GM18507 (cell line): ENCODE measurements at places on chromosomes 2 and 18.

DNA sequence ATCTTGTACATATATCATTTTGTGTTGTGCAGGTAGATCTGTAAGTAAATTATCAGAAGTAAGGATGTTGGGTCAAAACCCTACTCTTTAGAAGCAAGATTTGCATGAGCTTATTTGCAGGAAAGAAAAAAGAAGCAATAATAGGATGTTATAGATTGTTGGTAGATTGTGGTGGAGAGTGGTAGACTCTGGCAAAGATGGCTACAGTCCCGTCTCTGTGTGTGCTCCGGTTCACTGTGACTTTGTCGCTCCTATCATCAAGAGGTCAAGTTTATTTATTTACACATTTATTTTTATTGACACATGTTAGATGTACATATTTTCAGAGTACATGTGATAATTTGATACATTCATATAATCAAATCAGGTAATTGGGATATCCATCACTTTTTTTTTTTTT lies 81.0 kb upstream of the NDUFV2 start:
- no peak for DNase-seq

- DNase-seq = no peak
Measured at GRCh38 chr2:166179201-166179600, 51.4 kb upstream of the SCN1A start.

DNA sequence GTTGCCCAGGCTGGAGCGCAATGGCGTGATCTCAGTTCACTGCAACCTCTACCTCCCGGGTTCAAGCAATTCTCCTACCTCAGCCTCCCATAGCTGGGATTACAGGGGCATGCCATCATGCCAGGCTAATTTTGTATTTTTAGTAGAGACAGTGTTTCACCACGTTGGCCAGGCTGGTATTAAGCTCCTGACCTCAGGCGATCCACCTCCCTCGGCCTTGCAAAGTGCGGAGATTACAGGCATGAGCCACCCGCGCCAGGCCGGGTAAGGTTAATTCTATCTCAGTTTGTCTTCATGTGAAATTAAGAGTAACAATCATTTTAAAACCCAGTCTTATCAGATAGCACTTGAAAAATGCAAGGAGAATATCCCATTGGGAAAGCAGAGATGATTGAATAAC lies 1681.7 kb upstream of the DDX18 start:
- no peak for DNase-seq

GRCh38 chr18:11502368-11502767 lies 107.0 kb upstream of the SLC35G4 start:
- DNase-seq = no peak

- no peak for DNase-seq
Measured at GRCh38 chr18:40464032-40464431, 1491.0 kb upstream of the PIK3C3 start.

DNA sequence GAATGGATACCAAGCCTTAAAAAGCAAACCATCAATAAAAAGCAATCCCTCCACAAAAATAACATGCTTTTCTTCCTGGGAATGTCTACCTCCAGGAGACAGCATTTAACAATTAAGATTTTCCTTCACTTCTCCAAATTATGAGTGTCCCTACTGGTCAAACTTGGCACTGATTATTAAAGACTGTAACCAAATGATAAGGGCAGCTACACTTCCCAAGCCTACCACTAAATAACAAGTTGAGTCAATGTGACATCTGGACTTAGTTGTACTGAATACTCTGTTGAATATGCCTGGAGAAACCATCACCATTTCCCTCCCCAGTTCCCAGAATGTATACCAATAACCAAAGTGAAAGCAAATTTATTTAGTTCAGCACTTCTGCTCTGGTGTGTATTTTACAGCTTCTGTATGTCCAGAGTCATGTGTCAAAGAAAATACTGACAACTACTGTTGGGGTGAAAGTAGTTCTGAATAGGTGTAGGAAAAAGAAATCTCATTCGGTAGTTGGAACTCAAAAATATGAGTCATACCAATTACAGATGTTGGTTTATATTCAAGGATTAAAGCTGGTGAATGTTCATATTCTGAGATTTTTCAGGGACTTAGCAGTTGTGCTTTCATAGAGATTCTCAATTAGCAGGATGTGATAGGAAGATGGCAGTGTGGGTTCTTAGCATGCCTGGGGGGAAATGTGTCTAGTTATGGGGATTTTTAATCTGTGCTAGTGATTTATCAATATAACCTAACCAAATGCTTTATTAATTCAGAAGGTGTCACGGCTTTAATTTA lies 1291.6 kb upstream of the GYPC start:
- DNase-seq = no peak

GRCh38 chr2:217804338-217804737 lies 198.5 kb downstream of the TNS1 start:
- no peak for DNase-seq

- peak; percentile 58 for DNase-seq
Measured at GRCh38 chr18:63099848-63100629, 219.5 kb downstream of the BCL2 start.

GRCh38 chr2:10370390-10370789 lies 67.7 kb downstream of the HPCAL1 start:
- no peak for DNase-seq

- no peak for DNase-seq
Measured at GRCh38 chr2:238069021-238069709, 8.4 kb downstream of the SCLY start.

- DNase-seq = no peak
Measured at GRCh38 chr18:63586431-63586830, 712 bp upstream of the SERPINB13 start.

GRCh38 chr2:171410101-171410500 lies 23.7 kb downstream of the METTL8 start:
- no peak for DNase-seq

DNA sequence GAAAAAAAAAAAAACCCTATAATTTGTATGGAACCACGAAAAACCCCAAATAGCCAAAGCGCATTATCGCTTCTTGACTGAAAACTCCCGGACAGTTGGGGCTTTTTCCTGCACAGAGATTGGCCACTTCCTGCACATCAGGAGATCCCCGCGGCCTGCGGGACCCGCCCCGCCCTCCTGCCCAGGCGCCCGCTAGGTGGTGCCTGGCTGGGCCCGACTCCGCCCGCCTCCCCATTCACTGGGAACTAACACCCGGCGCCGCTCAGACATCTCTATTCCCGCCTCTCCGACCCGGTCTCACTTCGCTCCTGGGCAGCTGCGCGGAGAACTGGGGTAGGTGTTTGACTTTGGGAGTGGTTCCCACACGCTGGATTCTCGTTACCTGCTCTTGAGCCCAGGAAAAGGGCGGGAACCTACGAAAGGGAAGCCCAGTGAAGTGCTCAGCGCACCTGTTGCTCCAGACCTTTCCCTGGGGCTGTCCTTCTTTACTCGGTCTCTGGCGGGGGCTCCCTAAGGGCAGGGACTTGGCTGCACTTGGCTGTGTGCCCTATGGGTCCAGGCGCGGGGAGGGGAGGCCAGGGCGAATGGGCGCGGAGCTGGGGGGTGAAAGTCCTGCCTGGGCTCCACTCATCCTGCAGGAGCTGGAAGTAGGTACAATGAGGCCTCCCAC lies at the start of gene HMSD:
Gene HMSD (plus strand): TSS at position 234 of the 670 bp plus-strand sequence. CDS start 4,155 bp downstream, outside the sequence.
- DNase-seq = peak; percentile 60

GRCh38 chr2:13819896-13820295 lies 812.6 kb upstream of the LRATD1 start:
- no peak for DNase-seq

- no peak for DNase-seq
Measured at GRCh38 chr2:65458999-65459398, 26.6 kb upstream of the SPRED2 start.

GRCh38 chr2:46780801-46781445 lies 134.7 kb downstream of the MCFD2 start:
- no peak for DNase-seq

DNA sequence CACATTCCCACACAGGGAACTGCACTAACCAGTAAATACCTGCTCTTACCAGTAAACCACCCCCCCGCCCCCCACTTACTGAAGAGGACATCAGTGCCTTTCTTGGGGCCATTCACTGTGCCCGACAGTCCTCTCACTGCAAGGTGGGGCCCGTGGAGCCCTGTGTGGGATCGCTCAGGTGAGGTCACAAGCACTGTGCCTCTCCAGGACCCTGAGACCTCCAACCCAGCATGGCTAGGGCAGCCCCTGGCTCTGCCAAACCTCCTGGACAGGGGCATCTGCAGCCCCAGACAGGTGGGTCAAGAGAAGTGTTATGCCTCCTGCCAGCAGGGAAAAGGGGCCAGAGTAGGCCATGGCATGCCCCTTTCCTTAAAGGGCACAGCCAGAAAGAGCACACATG lies 6.7 kb upstream of the NEURL3 start:
- no peak for DNase-seq

- no peak for DNase-seq
Measured at GRCh38 chr2:230749111-230749510, 36.5 kb downstream of the CAB39 start.

DNA sequence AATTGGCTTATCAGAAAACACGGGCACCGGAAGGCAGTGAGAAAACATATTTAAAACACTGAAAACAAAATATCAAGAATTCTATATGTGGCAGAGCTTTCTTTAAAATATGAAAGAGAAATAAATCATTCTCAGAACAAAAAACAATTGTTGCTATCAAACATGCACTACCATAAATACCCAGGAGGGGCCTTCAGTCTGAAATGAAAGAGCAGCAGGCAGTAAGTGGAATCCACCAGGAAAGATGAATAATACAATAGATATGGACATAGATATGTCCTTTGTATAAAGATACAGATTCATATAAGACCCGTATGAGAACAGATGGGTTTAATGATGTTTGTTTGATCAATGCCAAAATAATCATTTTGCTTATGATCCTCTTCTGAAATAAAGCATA lies 142.0 kb downstream of the TMEM18 start:
- DNase-seq = no peak

GRCh38 chr2:241859436-241860183 lies 916 bp upstream of the PDCD1 start:
- peak; percentile 62 for DNase-seq

DNA sequence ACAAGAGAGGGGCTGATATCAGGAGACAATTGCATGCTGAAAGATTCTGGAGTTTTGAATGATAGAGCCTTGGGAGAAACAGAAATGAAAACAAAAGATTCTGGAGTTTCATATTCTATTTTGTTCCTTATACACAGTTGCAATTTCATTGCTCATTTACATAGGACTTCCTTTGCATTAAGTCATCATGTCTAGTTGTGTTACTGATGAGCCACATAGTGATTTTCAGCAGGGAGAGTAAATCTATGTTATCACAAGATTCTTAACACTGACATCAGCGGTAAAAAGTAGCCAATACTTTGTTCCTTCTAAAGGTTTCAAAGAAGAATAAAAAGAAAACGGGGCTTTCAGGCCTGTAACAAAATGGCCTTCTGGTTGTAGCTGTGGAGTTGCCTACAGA lies 7.1 kb downstream of the ADAM17 start:
- DNase-seq = no peak

GRCh38 chr2:44098050-44098449 lies 70.6 kb upstream of the PPM1B start:
- DNase-seq = no peak

- no peak for DNase-seq
Measured at GRCh38 chr2:211035548-211036185, 479.3 kb downstream of the CPS1 start.

DNA sequence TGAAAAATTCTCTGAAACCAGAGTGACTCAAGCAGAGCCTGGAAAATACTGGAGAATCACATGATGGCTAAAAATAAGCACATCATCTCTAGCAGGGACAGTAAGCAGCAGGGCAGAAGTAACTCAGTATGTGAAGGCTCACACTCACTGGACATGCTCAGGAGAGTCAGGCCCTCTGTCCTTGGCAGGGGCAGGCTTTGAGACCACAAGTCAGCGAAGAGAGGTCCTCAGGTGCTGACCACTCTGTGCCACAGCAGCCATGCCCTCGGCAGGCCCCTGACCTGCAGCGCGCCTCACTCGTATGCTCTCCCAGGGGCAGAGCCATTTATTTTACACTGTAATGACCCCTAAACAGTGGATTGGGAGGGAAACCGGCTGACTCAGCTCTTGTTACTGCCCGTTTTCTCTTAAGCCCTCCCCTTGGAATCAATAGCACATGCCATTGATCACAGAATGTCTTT lies 76.8 kb downstream of the MAPRE2 start:
- DNase-seq = no peak

DNA sequence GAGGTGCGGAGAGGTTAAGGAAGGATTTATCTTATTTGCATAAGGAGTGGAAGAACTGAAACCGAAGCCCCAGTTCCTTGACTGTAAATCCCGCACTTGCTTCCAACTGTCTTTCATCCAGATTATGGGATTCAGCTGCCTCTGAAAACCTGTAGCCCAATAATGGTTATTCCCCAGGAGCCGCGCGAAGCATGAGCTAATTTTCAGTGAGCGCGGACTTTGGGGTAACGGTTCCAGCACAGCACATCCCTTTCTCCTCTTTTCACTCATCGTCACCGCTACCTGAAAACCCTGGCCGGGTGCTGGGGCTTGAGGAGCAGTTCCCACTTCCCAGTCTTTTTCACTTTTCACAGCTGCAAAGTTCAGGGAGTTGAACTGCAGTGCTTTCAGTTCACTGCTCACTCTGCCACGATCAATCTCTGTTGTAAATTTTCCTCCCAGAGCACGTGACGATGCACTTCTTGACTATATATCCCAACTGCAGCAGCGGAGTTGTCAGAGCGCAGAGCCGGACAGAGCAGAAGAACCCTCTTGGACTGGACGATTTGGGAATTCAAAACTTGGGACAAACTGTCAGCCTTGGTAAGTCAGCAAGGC lies at the start of gene KCNE4:
Gene KCNE4 (plus strand): TSS at position 498 of the 597 bp plus-strand sequence. CDS start 641 bp downstream, outside the sequence.
- DNase-seq = no peak

- no peak for DNase-seq
Measured at GRCh38 chr2:187939180-187939579, 352.5 kb upstream of the GULP1 start.

- DNase-seq = no peak
Measured at GRCh38 chr2:24276349-24276899, 83.9 kb downstream of the ITSN2 start.

DNA sequence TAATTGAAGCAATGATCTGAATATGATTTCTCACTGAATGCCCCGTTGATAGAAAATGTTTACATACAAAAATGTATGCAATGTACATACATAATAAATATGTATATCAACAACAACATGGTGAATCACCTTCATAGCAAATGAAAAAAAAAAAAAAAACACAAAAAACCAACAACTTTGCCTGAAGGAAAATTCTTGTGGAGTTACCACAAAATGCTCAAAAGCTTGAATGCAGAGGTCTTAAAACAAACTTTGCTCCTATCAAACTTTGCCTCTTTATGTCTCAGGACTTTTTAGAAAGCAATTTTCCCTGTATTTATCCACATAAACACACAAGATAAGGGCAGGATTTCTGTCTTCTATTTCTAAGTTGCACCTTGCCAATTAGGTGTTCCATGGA lies 92.9 kb upstream of the SIX2 start:
- no peak for DNase-seq

- DNase-seq = no peak
Measured at GRCh38 chr18:524466-524865, 24.0 kb upstream of the COLEC12 start.

GRCh38 chr18:12703096-12703567 lies 290 bp downstream of the PSMG2 start:
- no peak for DNase-seq

GRCh38 chr2:6027066-6027465 lies 334.9 kb downstream of the SOX11 start:
- no peak for DNase-seq

- DNase-seq = no peak
Measured at GRCh38 chr2:218805627-218806026, 23.7 kb downstream of the CYP27A1 start.

GRCh38 chr2:113183264-113183663 lies 9.5 kb downstream of the PSD4 start:
- DNase-seq = no peak
